Activated CD8-positive, alpha-beta memory T cell treated with anti-CD3 and anti-CD28 coated beads, Interleukin-2, amount 10 ng/mL, durations not matched to agents 7 days and 5 days (primary cell): ENCODE measurements at places on chromosomes 6 and 20. TPM values are rescaled to one million over a fixed set of nuclear protein-coding genes. Genes with fewer than 3 reads are reported as not detected.

Gene NKAIN2
- not detected for total RNA-seq

DNA sequence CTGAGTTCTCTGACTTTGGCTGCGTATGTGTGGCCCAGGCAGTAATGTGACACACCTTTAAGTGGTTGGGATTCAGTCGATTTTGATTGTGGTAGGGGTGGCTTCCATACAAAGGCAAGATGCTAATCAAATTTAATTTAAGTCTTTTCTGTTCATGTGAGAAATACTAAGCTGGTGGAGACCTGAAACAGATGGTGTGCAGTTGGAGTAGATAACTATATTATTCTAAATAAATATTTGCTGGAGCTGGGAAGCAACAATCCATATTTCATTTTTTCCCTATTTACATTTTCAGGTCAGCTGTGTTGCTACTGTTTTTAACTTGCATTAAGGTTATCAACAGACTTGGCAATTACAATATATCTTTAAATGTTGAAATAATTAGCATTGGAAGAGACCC lies 67.4 kb upstream of the C20orf144 start:
- DNase-seq: no peak

- no peak for DNase-seq
These were observed 14.9 kb downstream of the AARS2 start for GRCh38 chr6:44298055-44298803.

Gene HTR1E
- not detected for total RNA-seq

- DNase-seq: no peak
These were observed 68.3 kb downstream of the AFG1L start for GRCh38 chr6:108363113-108363512.

- peak; percentile 47 for DNase-seq
These were observed 30.5 kb upstream of the HFE start for GRCh38 chr6:26056583-26057350.

Gene KIAA1755
- total RNA-seq: not detected

DNA sequence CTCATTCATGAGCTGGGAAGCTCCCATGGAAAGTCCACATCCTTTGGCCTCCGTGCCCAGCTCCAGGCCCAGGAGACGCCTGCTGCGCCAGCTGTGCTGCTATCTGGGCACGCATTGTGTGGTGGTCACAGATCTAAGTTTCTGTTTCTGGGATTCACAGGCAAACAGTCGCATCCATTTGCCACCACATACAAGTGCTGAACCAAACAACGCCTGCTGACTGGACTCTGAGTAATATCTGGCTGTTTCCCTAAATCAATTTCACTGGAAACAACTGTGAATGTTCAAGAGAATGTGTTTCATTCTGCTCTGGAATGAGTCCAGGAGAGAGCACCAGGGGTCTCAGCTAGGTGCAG lies 45.5 kb downstream of the IRF4 start:
- DNase-seq: no peak

DNA sequence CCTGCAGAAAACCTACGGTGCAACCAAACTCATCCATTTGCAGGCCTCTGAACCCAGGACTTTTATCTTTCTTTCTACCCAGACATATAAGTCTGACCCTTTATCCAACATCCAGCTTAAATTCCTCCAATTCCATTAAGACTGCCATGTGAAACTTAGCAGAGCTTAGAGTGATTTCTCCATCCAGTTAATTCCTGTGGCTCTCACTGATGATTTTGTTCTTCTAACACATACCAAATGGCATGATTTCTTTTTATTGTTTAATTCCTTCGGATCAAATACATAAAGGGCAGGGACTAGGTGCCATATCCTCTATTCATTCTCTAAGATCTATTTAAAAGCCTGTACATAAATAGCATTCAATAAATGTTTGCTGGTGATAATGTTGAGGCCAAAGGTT lies 92.9 kb downstream of the TASP1 start:
- no peak for DNase-seq

- DNase-seq: peak; percentile 72
These were observed 1.4 kb downstream of the PHF20 start for GRCh38 chr20:35773154-35773751.

Gene TGM3
- not detected for total RNA-seq

Gene MACROD2
- not detected for total RNA-seq

GRCh38 chr6:151073146-151073545 lies 166.6 kb upstream of the AKAP12 start:
- DNase-seq: no peak

GRCh38 chr20:35502352-35502751 lies 27.1 kb downstream of the C20orf173 start:
- no peak for DNase-seq

- DNase-seq: peak; percentile 61
These were observed 39.8 kb upstream of the HBS1L start for GRCh38 chr6:135094403-135094821.

GRCh38 chr20:4086771-4087687 lies 71.7 kb upstream of the RNF24 start:
- no peak for DNase-seq

Gene SLC22A1
- total RNA-seq: 1.6 TPM
